ENCODE measurements at places on chromosomes 12 and 14.

DNA sequence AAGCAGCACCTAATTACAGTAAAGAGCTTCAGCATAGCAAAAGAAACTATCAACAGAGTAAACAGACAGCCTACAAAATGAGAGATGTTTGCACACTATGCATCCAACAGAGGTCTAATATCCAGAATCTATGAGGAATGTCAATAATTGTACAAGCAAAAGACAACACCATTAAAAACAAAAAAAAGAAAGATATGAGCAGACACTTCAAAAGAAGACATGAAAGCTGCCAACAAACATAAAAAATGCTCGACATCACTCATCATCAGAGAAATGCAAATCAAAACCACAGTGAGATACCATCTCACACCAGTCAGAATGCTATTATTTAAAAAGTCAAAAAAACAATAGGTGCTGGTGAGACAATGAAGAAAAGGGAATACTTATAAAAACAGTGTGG, 273.1 kb downstream of the TMTC2 start:
- DNase-seq: no peak

GRCh38 chr12:105100207-105100985, 7.1 kb upstream of the WASHC4 start:
- DNase-seq: peak; percentile 68

DNA sequence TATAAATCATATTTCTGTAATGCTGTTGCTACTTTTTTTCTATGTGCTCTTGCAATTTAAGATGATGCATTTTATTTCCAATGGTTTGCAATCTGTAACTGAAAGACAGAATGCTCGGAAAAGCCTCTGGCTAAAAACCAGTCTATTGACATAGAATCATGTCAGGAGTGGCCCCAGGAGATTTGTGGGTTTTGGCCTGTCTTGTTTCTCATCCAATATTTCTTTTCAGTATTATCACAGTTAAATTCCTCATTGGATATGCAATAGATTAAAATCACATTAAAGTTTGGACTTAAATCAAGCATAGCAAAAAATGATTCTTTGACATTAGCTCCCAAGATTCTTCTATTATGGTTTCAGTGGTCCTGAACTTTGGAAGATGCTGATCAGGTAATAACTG, 19.1 kb upstream of the SLC38A2 start:
- DNase-seq: no peak

GRCh38 chr14:96626916-96627315, 124.7 kb downstream of the PAPOLA start:
- DNase-seq: no peak

- no peak for DNase-seq
These were observed 136.9 kb downstream of the ITPR2 start for GRCh38 chr12:26696048-26696612.

DNA sequence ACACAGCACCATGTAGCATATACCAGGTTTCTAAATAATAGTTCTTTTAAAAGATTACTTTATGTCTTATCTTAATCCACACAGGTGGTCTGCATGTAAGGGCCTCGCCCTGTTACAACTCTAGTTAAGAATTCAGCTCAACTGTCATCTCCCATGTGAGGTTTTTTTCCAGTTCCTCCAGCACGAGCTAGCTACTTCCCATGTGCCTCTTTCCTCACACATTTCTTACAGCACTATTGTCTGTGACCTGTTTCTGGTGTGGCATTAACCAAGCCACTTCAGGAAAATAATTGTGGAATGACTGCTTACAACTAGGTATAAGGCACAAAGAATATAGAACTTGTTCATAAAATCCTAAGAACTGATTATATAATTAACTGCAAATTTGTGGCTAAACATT, 65.5 kb downstream of the SH2B3 start:
- DNase-seq: peak; percentile 68

- peak; percentile 38 for DNase-seq
These were observed 471.7 kb upstream of the SYT1 start for GRCh38 chr12:78392918-78393317.

GRCh38 chr14:86141966-86142365, 612.0 kb downstream of the FLRT2 start:
- no peak for DNase-seq

- no peak for DNase-seq
These were observed 83.0 kb upstream of the FUT8 start for GRCh38 chr14:65329481-65329880.

DNA sequence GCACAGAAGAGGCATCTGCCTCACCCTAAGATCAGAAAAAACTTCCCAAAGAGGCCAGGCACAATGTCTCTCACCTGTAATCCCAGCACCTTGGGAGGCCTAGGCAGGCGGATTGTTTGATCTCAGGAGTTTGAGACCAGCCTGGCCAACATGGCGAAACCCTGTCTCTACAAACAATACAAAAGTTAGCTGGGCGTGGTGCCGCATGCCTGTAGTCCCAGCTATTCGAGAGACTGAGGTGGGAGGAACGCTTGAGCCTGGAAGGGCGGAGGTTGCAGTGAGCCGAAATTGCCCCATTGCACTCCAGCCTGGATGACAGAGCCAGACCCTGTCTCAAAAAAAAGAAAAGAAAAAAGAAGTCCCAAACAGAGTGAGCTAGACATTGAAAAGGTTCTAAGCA, 4.5 kb downstream of the ZBTB1 start:
- DNase-seq: no peak

- peak; percentile 68 for DNase-seq
These were observed 139.6 kb downstream of the PRKCH start for GRCh38 chr14:61460718-61461611.

- DNase-seq: no peak
These were observed 1.1 kb upstream of the YY1 start for GRCh38 chr14:100237735-100238418.

DNA sequence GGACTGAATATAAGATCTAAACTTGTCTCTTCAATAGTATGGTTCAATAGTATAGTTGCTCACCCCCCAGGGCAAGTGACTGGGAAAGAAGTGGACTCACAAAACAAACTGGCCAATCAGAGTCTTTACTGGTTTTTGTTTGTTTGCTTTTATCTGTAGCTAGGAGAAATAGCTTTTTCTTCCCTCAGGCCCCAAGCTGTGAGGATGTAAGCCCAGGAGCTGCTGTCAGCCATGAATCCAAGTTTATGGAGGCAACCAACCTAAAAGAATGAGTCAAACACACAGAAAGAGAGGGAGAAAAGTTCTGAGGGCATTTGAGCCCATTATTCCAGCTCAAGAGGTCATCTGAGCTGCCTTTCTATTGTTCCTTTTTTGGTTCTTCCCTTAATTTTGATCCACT, 375.3 kb downstream of the BCAT1 start:
- DNase-seq: peak; percentile 66

DNA sequence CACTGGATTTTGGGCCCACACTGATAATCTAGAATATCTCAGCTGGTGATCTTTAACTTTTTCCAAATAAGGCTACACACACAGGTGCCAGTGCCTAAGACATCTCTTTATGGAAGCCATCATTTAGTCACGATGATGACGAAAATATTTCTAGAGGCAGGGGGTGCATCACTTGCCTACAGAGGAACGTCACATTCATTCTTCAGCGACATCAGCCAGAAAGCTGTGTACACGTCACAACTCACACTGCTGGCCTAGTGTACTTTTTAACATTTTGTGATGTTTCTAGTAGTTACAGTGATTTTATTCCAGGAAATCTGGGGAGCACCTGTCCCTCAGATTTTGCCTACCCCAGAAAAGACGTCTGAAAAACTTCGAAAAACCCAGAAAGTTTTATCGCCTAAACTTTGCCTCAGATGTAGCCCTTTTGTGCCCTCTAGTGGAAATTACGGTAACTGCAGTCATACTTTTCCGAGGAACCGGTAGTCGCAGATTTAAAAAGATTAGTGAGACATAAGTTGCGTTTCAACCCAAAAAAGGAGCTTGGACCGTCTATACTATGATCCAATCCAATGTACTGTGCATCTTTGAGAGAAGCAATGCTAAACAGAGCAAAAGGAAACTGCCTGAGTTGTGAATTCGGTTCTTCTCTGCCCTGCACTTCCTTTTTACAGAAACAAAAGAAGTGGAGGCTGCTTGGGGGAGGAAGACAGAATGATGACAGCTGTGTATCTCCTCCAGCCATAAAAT, 64.3 kb upstream of the STON2 start:
- DNase-seq: peak; percentile 53

- DNase-seq: no peak
These were observed 144.6 kb downstream of the ATP23 start for GRCh38 chr12:58086006-58086405.

DNA sequence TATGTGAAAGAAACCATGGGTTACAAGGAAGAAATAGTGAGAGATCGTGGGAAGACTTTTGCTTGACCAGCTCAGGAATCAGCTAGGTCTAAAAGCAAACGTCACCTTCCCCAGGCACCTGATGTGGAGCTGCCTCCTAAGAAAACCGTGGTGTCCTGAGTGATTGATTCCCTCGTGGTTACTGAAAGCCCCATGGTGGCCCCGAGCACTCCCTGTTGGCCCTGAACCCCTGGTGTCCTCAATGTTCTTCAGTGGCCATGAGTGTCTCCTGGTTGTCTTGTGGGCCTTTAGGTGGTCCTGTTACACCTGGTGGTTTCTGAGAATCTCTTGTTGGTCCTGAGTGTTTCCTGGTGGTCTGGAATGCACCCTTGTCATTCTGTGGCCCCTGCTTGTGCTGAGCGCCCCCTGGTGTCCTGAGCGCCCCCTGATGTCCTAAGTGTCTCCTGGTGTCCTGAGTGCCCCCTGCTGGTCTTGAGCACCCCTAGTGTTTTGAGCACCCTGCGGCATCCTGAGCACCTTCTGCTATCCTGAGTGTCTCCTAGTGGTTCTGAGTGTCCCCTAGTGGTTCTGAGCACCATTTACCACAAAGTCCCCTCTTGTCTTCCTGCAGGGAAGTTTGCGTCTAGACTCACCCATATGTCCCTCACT, 518.7 kb downstream of the TMEM121 start:
- no peak for DNase-seq

GRCh38 chr12:39646963-39647362, 27.4 kb upstream of the ABCD2 start:
- DNase-seq: no peak

- no peak for DNase-seq
These were observed 2.7 kb downstream of the NCKAP5L start for GRCh38 chr12:49825360-49825970.

- DNase-seq: peak; percentile 81
These were observed 49.5 kb downstream of the ATP2A2 start for GRCh38 chr12:110330544-110330943.

- no peak for DNase-seq
These were observed 37.9 kb downstream of the MDM1 start for GRCh38 chr12:68294251-68294650.

GRCh38 chr14:38755036-38755435, 348.0 kb downstream of the SEC23A start:
- no peak for DNase-seq

GRCh38 chr12:84512751-84513150, 399.8 kb downstream of the SLC6A15 start:
- DNase-seq: no peak

DNA sequence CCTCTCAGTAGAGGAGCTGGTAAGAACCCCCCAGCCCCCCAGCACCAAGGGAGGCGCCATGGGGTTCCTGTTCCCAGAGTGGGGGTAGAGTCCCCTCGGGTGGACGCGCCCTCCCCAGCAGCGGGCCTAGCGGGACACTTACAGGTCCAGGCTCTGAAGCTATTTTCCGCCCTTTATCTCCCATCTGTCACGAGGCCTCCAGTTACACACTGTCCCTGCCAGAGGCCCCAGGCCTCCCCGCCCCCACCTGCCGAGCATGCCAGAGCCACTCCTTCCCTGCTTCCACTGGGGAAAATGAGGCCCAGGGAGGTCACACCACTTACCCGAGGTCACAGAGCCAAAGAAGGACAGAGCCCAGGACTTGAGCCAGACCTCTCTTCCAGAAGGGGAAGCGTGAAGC, 3.1 kb downstream of the C14orf180 start:
- DNase-seq: no peak

DNA sequence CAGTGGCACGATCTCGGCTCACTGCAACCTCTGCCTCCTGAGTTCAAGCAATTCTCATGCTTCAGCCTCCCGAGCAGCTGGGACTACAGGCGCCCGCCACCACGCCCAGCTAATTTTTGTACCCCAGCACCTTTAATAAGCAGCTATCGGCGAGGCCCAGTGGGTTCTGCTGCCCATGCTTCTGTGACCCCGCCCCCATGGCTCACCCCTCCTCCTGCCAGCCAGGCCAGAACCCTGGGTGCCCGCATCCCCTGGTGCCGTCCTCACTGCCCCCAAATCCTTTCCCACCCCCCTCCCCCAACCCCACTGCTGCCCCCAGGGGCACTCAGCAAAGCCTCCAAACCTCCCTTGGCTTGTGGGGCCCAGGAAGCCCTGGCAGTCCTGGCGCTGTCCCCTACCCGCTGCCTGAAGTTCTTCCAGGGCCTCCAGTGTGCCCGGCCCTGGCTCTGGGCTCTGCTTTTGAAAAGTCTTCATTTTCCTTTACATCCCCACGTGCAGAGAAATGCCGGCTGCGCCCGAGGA, 14.5 kb downstream of the BAG5 start:
- DNase-seq: no peak

DNA sequence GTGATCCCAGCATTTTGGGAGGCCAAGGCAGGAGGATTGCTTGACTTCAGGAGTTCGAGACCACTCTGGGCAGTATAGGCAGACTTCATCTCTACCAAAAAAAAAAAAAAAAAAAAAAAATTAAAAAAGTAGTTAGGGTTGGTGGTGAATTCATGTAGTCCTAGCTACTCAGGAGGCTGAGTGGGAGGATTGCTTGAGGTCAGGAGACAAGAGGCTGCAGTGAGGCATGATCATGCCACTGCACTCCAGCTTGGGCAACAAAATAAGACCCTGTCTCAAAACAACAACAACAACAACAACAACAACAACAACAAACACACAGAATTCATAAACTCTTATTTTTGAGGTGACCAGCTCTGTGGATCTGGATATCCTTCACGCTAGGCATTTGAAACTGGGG, 17.1 kb downstream of the SLC25A3 start:
- no peak for DNase-seq

DNA sequence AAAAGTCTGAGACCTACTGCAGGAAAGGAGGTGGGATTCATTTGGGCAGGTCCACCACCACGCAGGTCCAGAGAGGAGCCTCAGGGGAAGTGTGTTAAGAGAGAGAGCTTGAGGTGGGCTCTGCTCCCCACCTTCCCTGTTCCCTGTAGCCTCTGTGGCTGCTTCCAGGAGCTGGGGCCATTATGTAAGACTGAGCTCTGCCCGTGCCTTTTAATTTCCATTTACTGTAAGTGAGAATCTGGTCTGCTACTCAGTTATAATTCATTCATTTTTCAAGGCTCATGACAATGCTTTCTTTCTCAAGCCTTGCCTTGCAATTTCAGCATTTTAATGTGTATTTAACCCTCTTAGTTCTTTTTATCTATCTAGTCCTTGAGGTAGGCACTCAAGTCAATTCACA, 8.3 kb downstream of the SLC4A8 start:
- no peak for DNase-seq

DNA sequence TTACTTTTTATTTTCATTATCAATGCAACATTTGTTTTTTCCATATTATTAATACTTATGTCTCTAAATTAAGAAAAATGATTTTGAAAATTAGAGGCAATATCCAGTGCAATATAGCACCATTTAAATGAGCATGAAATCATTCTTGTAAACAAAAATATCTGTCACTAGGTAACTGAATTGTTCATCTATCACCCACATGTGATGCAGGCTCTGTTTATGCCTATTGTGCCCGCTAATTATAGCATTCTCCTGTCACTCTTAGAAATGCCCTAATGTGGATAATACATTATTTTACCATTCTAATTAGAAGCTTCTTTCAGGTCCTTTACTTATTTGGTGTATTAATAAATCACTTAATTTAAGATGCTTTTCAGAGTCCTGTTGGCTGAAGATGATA, 1332.4 kb downstream of the AACS start:
- DNase-seq: no peak

All from renal cortical epithelial cell (primary cell).